ENCODE measurements at places on chromosomes 16 and 17. TPM values are rescaled to one million over a fixed set of nuclear protein-coding genes. Genes with fewer than 3 reads are reported as not detected.

Gene TBC1D28
- polyA plus RNA-seq = not detected

Gene FN3KRP
- 39.9 TPM for polyA plus RNA-seq

Gene EME1
- polyA plus RNA-seq = 8.5 TPM

DNA sequence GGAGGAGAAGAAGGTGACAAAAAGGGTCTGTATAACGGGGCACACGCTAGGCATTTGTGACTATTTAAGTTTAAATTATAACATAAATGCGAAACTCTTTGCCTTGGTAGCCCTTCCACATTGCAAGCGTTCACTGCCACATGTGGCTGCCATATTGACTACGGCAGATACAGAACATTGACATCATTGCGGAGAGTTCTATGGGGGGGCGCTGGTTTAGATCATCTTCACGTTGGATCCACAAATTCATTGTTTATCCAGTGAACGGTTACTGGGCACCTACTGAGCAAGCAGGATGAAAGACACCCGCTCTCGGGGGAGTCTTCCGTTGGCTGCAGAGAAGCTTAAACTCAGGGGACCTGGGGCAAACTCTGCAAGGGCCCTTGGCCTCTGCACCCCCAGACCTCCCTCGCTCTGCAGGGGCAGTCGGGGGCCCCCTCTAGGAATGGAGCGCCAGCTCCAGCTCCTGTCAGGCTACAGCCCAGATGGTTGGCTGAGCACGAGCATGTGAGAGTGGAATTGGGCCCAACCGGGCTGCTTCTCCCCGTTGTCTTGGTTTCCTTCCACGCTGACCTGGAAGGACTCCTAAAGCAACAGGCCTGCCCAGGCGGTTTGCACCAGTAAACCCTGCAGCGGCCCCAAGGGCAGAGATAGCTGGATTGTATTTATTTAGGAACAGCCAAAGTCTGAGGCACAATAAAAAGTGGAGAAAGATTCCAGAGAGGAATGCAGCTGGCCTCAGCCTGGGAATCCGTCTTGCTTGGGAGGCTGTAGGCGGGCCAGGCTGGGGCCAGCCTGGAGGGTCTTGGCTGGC, 172.2 kb downstream of the SEC14L1 start:
- DNase-seq = no peak

DNA sequence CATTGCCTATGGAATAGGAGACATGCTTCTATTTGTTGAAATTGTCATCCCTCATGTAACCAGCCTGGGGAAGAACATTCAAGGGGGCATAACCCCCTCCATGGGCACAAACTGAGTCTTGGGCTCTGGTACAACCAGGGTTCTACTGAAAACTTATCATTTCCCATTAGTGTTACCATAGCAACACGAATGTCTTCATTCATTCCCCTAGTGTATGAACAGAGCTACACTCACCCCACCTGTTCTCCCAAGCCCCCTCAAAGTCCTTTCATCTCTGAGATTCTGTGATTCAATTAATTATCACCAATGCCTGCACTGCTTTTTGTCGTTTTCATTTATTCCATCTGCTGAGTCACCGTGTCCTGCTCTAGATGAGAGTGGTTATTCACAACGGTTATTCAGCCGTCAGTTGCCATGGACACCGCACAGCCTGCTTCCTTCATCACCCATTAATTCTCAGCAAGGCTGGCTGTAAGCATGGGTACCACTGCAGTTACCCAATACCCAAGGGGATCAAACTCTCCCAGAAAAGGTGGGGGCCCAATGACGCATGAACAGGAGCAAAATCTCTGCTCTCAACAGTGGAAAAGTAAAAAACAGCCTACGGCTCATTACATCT, 1.6 kb upstream of the GAST start:
- DNase-seq = no peak

GRCh38 chr17:13005530-13005929, 12.3 kb downstream of the ELAC2 start:
- DNase-seq = no peak

DNA sequence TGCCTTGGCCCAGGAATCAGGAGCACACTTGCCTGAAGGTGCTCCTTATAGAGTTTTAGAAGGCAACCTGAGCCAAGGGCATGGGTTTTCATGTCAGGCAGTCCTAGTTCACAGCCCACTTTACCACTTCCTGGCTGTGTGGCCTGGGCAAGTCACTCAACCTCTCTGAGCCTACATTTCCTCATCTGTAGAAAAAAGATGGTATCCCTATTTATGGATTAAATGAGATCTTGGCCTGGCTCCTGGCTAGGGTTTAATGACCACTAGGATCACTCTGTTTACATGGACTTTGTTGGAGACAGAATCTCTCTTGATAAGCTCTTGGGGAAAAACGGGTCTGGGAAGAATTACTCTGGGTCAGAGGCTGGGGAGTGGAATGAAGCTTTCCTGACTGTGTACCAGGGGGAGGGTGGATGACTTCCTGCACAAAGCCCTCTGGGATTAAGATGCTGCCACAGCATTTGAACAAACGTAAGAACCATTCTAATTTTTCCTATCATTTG, 2.3 kb downstream of the MT2A start:
- DNase-seq = no peak

DNA sequence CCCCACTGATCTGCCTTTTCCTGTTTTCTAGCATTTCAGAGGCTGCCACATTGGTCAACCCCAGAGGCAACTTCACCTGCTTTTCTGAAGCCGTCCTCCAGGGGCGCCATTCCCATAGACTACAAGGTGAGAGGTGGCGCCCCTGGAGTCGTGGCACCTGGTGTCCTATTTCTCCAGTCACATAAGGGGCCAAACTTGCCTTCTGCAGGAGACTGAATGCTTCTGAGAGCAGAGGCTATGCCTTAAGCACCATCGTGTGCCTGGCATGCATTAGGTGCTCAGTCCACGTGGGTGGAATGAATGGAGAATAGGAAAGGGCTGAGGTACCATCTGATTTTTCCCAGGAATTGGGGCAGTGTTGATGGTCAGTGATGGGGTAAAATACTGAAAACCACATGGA, 164.8 kb downstream of the HAPSTR1 start:
- DNase-seq = no peak

DNA sequence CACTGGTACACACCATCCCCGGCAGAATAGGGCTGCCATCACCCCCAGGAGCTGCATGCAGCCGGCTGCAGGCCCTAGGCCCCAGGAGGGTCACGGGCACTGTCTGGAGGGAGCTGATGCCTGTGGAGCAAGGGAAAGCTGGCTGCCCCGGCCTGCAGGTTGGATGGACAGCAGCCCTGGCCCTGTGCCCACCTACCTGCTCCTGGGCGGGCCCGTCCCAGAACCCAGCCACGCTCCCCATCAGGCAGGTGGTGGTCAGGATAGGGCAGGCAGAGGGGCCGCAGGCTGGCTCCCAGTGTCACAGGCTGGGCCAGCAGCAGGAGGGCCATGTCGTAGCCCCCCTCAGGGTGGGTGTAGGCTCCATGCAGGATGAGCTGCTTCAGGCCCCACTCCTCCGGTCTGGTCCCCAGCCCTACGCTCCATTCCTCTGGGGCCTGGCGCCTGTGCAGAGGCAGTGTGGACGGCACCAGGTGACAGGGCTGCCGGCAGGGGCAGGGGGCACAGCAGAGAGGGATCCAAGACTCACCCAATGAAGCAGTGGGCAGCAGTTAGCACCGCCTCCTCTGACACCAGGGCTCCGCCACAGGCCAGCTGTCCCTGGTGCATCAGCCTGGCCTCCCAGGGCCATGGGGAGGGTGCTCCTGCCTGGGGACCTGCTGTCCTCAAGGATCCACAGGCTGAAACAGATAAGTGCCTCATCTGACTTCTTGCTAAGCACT, 4.0 kb downstream of the PRSS53 start:
- DNase-seq = no peak

DNA sequence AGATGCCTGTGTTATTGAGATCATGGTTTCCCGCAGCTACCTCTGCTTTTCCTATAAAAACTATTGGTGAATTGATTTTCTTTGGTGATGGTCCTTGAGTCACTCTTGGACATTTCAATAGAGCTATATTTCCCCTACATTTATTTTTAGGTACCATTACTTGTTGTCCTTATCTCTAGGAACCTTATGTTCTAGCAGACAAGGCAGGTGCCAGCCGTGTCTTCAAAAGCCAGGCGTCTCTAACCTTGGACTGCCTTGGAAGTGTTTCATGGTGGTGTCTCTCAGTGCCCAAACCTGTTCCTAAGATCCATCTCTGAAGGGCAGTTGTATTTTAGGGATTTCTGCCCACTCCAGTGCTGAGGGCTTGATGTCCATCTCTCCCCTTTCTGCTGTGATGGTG, 77.4 kb upstream of the CLEC18A start:
- no peak for DNase-seq

Data from right renal cortex interstitium (tissue), 3 donors.